NCI-H69 (cell line): ENCODE measurements at places on chromosomes 6 and 20.
A peak's percentile ranks its signal among the peaks of the same experiment; 100 is the strongest.

DNA sequence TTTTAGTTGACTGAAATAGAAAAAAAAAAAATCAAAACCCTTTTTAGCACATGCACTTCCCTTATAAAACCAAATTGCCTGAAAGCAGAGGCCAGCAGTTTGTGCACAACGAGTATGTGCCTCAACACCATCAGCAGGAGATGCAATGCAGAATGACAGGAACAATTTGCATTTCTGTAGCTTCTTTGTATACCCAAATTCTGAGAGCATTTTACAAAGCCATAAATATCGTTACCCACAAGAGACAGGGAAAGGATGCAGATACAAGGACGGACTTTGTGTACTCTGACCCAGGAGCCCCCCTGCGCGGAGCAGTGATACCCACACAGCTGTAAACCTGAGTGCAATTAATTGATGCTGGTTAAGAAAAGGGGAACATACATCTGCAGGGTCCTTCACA, 285.6 kb downstream of the PRKN start:
- no peak for DNase-seq

GRCh38 chr20:11180186-11180585, 506.4 kb upstream of the JAG1 start:
- no peak for DNase-seq

DNA sequence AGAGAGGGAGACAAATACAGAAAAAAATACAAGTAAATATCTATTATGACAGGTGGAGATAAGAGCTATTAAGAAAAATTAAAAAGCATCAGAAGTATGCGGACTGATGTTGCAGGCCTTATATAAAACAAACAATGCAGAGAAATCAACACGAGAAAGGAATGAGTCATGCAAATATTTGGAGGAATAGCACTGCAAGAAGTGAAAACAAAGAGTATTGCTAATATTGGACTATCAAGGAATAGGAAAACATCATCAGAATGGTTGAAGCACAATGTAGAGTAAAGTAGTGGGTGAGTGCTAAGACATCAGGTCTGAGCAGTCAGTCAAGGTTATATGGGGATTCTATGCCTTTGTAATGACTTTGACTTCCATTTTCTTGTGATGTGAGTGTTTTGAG, 657.5 kb upstream of the GJE1 start:
- no peak for DNase-seq

DNA sequence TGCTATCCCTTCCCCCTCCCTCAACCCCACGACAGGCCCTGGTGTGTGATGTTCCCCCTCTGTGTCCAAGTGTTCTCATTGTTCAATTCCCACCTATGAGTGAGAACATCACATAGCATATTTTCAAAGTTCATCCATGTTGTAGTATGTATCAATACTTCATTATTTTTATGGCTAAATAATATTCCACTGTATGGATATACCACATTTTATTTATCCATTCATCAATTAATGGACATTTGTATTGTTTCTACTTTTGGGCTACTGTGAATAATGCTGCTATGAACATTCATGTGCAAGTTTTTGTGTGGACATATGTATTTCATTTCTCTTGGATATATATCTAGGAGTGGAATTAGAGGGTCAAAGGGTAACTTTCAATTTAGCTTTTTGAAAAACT, 58.7 kb upstream of the ARMC2 start:
- DNase-seq = no peak

DNA sequence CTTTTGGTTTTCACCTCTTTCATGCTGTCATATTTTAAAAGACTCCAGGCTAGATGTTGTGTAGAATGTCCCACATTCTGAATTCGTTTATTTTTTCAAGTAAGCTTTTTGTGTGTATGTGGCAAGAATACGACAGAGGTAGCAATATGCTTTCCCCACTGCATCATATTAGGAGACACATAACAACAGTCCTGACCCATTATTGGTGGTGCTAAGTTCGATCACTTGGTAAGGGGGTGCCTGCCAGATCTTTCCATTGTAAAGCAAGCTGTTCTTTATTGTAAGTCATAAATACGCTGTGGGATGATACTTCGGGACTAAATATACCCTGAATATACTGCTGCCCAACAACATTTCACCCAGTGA, 588 bp upstream of the NCOA3 start:
- peak; percentile 39 for DNase-seq

- no peak for DNase-seq
Measured at GRCh38 chr20:57912227-57912582, 202.4 kb upstream of the PMEPA1 start.

DNA sequence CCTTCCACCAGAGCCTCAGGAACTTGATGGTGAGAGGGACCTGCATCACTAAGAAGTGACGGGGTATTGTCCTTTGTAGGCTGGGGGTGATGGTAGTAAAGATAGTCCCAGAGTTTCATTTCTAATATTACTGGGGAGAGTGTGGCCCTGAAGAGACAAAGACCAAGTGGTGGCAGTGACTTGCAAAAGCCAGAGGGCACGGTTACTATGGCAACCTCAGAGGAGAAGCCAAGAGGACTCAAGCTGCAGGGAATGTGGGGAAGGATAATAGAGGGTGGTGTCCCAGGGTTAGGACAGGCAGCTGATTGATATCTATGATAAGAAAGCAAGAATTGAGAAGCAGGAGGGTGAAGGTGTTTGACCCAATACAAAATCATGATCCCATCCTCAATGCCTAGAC, 42.5 kb downstream of the HLA-G start:
- peak; percentile 25 for DNase-seq

DNA sequence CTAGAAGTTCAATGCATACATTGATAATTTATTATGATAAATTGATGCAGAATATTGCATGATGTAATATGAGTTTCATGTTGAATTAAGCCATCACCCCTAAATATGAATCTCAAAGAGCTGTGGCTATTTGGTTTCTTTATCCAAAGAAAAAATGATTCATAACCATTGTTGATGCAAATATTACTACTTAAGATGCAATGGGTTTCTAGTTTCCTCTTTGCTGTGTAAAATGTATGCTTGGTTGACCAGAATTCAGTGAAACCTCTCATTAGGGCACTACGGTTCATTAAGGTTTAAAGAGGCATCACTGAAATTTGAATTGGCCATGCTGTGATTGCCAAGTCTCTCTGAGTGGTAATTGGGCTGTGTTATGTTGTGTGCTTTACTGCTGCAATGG, 492.5 kb upstream of the FLRT3 start:
- DNase-seq = peak; percentile 95

DNA sequence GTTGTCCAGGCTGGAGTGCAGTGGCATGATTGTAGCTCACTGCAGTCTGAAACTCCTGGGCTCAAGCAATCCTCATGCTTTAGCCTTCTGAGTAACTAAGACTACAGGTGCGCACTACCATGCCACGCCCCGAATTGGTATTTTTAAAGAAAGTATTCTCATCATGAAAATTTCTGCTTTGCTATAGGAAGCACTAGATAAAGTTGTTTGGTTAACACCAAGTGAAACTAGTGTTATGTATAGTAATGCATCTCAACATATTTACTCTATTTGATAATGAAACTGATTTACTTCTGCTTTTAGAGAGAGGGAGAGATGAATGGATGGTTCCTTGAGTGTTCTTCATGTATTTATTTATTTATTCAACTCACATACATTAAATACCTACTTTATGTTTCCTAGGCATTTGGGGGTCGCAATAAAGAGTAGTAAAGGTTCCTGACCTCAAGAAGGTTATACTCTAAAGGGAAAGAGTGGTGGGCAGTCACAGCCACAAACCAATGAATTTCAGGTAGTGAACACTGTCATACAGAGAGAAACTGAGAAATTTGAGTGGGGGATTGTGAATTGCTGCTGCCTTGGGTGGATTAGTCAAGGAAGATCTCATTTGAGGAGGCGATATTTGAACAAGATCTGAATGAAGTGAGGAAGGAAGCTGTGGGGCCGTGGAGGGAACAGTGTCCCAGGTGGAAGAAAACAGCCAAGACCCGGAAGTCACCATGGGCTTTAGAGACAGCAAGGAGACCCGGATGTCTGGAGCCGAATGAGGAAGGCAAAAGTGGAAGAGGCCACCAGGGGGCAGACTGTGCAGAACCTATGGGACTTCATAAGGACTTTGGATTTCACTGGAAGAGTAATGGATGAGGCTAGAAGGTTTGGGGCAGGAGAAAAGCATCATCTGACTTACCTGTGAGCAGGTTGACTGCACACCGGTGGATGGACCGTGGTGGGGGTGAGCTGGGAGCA, 185.6 kb downstream of the TSHZ2 start:
- DNase-seq = peak; percentile 49

DNA sequence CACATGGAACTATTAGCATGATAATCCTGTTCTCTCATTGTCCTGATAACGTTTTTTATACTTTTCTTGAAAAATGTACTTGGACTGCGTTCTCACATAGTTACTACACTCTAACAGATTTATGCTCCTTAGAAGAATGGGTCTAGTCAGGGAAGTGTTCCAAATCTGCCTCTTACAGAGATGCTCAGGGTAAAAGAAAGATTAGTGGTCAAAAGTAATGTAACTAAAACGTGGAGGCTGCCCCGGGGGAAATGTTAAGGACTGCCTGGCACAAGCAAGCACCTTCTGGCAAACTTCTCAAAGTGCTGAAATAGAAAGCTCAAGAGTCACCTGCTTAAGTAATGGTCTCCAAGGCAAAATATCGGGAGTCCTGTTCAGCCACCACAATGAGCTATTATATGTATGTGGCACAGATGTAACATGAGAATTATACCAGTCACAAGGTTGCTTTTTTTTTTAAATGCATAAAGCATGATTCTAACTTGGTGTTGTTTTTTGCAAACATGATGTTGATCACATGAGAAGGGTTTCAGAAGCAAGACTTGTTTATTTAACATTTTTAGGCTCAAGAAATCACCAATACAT, 244.5 kb upstream of the JARID2 start:
- DNase-seq = no peak

- DNase-seq = no peak
Measured at GRCh38 chr6:25297823-25298522, 18.8 kb downstream of the CARMIL1 start.

GRCh38 chr6:139027620-139028182, 844 bp upstream of the ABRACL start:
- DNase-seq = peak; percentile 97

GRCh38 chr6:88111991-88112390, 54.2 kb downstream of the CNR1 start:
- peak; percentile 23 for DNase-seq

- DNase-seq = no peak
Measured at GRCh38 chr20:6925744-6926278, 158.3 kb downstream of the BMP2 start.

- no peak for DNase-seq
Measured at GRCh38 chr20:18091623-18092022, 33.9 kb upstream of the OVOL2 start.

- DNase-seq = no peak
Measured at GRCh38 chr20:54194724-54195438, 13.0 kb upstream of the PFDN4 start.

- no peak for DNase-seq
Measured at GRCh38 chr20:6767126-6767535, 355 bp upstream of the BMP2 start.

GRCh38 chr20:4736875-4737274, 15.2 kb downstream of the PRND start:
- DNase-seq = no peak

DNA sequence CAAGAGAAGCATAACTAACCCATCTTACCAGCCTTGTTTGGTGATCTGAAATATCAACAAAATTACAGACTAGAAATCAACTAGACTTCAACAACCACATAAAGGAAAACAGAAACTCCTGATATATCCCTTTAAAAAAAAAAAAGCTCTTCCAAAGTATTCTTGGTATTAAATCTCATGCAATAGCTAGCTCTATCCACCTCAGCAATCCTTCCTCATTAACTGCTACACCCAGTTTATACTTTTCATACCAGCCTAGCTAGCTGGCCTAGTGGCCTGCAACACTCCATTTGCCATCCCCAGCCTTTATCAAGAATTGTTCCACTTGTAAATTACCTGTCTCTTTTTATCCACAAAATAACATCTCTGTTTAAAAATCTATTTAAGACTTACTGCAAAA, 69.0 kb downstream of the BACH2 start:
- no peak for DNase-seq

GRCh38 chr20:51029963-51030920, 7.3 kb upstream of the KCNG1 start:
- no peak for DNase-seq

DNA sequence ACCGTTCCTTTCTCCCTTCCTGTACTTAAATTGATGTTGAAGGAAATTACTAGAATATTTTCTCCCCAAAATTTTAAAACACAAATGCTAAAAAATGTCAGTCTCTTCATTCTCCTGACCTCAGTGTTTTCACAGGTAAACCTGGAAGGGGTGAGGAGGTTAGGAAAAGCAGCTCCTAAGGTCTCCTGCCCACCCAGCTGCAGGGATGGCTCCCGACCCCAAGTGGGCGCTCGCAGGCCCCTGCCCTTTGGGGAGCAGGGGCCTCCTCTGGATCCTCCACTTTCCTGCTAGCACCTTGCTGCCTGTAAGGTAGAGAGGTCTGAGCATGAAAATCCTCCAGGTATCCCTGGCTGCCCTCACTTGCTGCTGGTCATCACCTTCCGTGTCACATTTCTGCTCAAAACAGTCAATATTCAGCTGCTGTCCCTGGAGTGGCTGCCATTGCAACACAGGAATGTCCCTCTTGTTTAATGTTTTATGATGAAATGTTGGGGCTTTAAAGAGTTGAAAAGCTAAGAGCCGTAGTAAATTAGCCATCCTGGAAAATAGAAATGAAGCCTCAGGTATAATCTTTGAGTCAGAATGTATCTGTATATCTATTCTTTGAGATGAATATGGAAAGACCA, 10.9 kb upstream of the HSP90AB1 start:
- DNase-seq = no peak

GRCh38 chr20:11267131-11267761, 593.4 kb upstream of the JAG1 start:
- DNase-seq = peak; percentile 88

- peak; percentile 47 for DNase-seq
Measured at GRCh38 chr20:46330072-46330763, 21.9 kb upstream of the CDH22 start.

- no peak for DNase-seq
Measured at GRCh38 chr20:41082306-41082705, 53.7 kb downstream of the TOP1 start.

DNA sequence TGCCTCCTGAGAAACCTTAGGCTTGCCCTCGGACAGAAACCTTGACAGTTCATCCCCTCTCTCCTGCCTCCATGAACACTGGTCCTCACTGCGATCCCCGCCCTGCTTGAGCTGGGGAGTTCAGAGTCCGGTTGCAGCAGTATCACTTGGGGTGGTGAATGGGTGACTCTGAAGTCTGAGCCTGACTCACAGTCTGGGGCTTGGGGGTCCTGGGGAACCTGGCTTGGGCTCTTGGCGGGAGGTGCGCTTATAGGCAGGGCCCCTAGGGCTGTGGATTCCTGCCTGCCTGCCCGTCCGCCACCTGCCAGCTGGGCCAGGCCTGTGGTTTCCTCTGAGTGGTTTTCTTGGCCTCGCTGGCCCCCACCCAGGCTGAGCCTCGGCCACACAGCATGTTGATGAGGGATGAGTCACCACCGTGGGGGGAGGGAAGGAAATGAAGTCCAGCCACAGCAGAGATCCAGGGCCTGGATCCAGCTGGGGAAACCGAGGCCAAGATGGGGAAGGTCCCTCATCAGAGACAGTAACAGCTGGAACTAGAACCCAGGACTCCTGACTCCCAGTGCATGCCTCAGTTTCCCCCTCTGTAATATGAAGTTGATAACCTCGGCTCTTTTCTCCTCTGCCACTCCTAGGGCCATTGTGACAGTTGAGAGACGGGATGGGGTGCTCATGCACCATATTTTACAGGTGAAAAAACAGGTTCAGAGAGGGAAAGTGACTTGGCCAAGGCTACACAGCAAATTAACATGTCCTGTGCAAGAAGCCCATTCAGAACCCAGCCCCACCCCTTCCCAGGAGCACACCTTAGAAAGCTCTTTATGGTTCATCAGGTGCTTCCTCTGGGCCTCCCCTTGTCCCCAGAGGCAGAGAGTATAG, 9.2 kb downstream of the FOXS1 start:
- peak; percentile 67 for DNase-seq
